ENCODE measurements at places on chromosomes 13 and 19.

DNA sequence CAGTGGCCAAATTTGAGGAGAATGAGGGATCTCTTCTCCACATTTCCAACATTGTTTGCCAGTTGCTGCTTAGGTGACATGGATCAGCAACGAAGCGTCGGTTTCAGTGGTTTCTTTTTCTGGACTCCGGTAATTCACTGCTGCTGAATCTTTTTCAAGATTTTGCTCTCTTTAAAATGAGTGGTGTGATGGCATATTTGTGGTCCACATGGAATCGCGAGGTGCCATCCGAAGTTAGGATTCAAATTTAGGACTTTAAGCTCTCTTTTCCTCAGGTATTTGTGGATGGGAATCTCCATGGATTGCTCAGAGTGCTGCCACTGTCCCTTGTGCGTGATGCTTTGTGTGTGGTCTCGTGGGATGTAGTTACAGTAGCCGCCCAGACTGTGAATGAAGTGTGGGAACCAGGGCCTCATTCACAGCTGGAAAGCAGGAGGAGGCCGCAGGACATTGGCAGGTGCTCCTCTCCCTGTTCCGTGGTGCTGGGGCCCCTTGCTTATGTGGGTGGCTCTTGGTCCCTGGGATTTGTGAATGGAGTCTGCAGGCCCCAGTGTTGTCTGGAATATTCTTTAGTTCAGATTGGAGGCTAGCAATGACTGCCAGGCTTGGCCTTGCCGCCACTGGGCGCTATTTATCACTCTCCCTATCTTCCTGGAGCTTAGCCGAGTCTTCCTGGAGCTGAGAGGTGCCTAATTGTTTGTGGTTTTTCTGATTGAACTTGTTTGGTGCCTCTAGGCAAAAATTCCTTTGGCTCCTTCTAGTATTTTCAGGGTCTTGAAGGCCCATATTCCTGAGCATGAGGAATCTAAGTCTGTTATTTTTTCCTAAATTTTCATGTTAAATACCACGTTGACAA lies 1.5 kb downstream of the ILF3 start:
- DNase-seq: no peak

DNA sequence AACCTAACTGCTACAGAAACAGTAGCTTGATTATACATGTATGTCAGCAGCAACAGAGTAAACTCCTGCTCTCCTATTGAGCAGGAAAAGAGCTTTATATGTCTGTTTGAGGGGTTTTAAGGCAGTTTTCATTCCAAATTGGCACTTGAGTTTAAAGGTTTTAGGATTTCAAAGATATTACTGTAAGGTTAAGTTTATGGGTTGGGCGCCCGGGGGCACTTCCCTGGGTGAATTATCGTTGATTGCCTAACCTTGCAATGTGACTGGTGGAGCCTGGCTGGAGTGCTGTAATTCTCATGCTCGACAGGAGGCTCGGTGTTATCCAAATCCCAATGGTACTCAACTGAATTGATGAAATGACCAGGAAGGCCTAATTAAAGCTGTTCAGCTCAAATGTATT lies 1586.1 kb downstream of the OLFM4 start:
- DNase-seq: no peak

DNA sequence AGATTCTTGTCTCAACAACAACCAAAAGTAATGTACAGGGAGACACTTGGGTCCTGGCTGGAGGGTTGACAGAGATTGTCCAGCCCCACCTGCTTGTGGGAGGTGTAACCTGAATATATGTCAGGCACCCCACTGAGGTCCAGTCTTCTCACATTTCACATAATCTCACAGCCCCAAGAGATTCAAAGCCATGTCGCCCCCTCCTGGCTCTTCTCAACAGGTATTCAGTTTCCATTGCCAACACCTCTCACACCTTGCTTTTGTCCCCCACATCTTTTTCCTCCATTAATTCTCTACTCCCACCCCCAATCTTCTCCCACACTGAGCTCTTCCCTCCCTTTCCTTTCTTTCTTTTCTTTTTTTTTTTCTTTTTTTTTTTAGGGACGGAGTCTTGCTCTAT lies 11.2 kb downstream of the UNC13A start:
- no peak for DNase-seq

DNA sequence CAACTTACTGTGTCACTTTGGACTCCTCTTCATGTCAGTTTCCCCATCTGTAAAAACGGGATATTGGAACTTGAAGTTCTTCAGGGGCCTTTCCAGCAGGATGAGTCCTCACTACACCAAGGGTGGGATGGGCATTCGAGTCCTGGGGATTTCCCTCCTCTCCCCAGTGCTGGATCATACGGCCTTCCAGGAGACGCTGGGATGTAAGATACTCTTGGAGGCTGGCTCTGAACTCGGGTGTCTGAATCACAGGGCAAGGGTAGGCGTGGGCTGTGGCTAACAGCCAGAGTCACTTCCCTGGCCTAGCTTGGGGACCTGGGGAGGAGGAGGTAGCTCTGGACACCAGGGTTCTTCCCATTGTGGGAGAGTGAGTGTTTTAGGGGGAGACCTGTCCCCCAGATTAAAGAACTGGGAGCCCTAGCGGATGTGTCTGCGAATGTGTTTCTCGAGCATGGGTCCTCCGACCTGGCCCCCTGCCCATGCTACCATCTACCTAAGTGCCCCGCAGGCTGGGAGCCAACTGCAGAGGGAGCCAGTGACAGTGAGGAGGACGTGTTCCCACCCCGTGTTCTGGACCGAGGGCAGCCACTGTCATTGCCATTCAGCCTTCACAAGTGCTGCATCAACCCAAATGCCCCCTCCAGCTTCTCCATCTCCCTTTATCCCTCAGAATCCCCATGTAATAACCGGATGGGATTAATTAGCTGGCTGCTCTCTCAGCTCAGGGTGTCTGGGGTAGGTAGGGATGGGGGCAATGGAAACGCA lies 2.4 kb upstream of the CYTH2 start:
- no peak for DNase-seq

- no peak for DNase-seq
These were observed 88.3 kb upstream of the PCDH9 start for GRCh38 chr13:67318398-67318797.

DNA sequence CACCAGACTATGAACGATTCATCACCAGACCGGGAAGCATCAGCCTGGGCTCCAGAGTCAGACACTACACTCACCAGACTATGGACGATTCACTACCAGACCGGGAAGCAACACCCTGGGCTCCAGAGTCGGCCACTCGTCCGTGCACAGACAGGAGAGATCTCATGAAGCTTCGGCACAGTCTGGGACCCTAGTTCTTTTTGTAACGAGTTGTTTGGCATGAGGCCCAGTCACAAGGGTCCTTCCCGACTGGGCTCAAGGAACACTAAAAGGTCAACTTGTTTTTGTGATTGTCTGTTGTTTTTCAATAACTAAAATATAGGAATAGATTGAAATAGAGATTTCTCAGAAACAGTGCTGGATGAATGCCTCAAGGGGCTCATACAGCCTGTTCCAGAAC lies 1141.6 kb upstream of the MIR17HG start:
- no peak for DNase-seq

GRCh38 chr13:27919659-27919933 lies 204 bp upstream of the PDX1 start:
- DNase-seq: no peak

- DNase-seq: no peak
These were observed 48.6 kb upstream of the PCDH8 start for GRCh38 chr13:52896827-52897659.

GRCh38 chr19:924553-925086 lies 1.2 kb upstream of the ARID3A start:
- DNase-seq: no peak

- DNase-seq: no peak
These were observed 21.2 kb downstream of the INSR start for GRCh38 chr19:7272856-7273578.

DNA sequence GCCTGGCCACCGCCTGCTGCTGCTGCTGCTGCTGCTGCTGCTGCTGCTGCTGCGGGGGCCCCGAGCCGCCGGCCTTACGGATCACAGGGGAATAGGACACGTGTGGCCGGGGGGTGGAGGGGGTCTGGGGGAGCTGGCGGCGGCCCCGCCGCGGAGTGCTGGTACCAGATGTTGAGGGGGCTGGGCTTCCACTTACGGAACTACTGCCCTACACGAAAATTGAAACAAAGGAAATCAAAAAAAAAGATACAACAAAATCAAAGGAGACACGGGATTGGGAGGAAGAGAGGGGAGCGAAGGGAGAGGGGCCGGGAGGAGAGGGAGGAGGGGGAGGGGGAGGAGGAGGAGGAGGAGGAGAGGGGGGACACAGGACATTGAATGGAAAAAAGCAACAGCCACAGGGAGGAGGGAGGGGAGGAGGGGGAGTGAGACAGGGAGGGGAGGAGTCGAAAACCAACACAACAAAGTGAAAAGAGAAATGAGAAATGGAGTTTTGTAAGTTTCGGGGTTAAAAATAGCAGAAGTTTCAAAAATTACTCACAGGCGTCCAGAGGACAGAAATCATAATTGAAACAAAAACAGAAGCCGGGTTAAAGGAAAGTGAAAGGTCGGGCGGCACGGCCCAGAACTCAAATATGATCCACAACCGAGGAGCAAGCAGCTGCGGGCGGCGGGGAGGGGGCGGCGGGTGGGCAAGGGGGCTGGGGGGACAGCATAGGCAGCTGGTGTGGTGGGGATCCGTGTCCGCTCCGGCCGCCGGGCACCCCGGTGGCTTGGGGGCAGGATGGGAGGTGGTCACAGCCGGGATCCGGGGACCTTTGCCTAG lies 57.8 kb downstream of the IER2 start:
- no peak for DNase-seq

DNA sequence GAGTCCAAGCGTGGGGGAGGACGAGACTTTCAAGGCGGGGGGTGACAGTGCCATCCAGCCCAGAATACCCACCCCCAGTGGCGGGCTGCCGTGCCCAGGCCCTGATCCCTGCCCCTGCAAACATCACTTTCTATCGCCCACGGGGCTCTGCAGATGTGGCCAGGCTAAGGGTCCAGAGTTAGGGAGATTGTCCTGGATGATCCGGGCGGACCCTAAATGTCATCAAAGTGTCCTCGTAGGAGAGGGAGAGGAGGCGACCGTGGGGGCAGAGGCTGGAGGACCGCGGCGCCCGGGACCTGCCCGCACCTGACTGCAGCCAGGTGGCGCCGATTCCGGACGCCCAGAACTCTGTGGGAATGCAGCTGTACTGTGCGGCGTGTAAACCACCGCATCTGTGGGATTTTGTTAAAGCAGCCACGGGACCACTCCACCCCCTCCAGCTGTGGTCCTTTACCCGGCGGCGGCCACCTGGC lies 32.4 kb downstream of the GJA3 start:
- DNase-seq: no peak

- no peak for DNase-seq
These were observed 65.6 kb downstream of the MCF2L start for GRCh38 chr13:113034451-113035212.

GRCh38 chr19:42252365-42253244 lies 2.3 kb downstream of the ERF start:
- no peak for DNase-seq

DNA sequence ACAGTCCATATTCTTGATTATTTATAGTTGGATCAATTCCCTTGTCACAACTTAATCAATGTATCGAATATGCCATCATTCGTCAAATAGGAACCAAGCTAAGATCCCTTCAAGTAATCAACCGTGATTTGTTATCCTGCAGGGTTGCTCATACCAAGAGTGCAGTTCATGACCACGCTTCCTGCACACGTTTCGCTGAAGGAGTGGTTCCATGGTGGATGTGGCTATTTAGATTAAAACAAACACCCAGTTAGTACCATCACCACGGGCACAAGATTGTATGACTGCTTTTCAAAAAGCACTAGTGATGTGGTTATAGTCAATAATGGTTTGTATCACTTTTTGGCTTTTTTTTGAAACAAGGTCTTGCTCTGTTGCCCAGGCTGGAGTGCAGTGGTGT lies 41.1 kb upstream of the CCNE1 start:
- DNase-seq: no peak

DNA sequence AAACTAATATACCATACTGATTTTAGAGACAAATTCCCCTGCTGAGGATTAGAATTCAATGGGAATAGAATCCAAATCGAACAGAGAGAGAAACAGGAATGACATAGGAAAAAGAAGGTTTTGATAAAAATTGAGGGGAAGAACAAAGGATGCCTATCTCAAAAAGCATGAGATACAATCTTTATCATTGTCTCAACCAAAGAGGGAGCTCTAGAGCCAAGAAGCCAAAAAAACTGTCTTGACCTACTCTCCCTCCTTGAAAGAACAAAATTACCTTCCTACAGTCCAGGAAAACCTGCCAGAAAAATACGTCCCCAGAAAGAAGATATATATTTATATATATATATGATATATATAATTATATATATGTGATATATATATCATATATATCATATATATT lies 39.2 kb upstream of the MIR17HG start:
- no peak for DNase-seq

DNA sequence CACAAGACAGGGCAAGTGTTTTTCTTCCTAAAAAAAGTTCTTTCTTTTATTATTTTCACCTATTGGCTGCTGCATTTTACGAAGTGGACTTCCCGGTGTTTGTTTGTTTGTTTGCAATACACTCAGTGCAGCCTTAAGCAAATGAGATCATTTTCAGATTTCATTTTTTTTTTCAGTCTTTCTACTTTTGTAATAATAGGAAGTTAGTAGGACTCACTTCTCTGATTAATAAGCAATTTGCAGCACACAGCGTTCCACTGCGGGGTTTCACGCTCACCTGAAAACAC lies 128.3 kb downstream of the STK24 start:
- no peak for DNase-seq

GRCh38 chr13:51282322-51282721 lies 57.2 kb upstream of the SERPINE3 start:
- DNase-seq: no peak

GRCh38 chr19:46118136-46118535 lies 6.4 kb downstream of the IGFL3 start:
- DNase-seq: no peak

DNA sequence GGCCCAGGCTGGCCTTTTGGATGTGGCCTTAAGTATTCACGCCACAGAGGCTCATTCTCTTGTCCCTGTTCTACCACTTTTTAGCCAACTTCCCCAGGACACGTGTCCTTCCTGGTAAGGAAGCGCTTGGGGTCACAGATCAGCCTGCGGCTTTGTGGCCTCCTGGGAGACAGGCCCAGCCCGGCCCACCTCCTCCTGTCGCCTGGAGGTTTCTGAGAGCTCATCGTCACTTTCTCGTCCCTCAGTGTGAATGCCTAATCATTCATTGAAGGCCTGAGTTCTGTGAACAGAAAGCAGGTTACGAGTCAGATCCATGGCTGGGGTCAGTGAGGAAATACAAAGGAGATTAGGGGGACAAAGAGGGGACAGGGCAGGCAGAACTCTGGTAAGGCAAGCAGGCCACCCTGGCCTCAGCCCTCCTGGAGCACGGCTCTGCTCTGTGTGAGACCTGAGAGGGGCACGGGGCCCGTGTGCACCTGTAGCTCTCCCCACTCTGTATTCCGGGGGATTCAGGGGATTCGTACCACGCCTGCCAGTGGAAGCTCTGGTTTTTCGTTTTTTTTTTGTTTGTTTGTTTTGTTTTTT lies 38.6 kb upstream of the TSHZ3 start:
- no peak for DNase-seq

Data from activated T-helper 1 cell treated with anti-CD3 and anti-CD28 coated beads, Interleukin-2, amount 50 U/mL, for 16 hours (primary cell).